ENCODE measurements at places on chromosomes 12 and 14.
A peak's percentile ranks its signal among the peaks of the same experiment; 100 is the strongest.

DNA sequence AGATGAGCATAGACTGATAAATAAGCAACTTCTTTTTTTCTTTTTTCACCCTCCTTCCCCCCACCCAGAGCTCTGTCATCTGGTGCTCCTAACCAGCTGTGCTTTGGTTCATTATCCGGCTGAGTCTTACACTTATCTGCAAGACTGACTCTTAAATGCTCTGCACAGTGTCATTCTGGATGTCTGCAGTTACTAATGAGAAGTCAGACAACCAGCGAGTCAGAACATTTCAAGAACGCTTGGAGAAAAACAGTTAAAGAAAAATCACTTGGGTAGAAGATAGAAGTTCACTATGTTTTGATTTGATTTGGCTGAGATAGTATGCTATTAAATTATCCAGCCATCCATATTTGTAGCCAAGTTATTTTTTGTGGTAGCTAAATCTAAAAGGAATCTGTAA is 328.9 kb upstream of the PRICKLE1 start:
- no peak for DNase-seq

DNA sequence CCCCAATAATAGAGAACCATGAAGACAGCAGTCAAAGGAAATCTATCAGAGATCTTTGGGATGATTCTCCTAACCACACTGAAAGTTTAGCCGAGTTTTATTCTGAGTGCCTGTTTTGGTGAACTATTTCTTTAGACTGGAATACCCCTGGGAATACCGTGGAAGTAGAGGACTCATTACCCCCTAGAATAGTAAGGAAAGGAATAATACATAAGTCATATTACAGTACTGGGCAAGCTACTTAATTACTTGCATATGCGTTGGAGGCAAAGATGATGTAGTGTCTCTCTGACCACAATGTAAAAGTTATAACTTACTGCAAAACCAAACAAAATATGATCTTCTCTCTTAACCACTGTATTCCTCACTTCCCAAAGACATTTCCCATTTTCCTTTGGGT is 25.5 kb downstream of the ZC2HC1C start:
- DNase-seq: no peak

DNA sequence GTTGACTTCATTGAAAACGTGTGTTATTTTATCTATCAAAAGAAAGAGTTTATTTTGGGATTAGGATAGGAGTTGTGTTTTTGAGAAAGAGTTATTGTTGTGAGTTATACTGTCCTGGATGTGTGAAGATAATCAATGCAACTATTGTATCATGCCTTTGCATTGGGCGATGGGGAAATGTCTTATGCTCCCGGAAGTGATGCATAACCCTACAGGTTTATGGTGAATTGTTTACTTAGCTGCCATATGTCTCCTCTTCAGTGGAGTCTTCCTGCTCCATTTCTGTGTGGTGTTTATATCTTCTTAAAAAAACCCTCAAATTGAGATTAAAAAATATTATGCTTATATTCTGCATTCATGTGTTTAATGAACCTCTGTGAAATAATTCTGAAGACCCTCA is 6.5 kb downstream of the PDE3A start:
- no peak for DNase-seq

DNA sequence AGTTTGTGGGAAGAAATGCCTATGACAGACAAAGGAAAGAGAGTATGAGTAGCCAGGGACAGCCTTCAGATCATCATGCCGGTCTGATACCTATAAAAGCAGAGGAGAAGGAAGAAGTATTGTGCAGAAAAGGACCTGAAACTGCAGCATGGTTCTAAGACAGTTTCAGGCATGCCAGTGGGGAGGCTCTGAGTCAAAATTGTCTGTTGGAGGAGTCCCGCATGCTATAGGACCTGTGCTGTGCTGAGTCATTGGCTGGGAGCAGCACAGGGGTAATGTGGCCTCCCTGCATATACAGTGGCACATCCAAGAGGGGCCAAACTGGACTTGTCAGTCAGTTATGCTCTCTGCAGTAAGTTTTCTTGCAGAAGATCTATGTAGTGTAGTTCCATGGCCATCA is 40.7 kb downstream of the NEUROD4 start:
- DNase-seq: peak; percentile 91

DNA sequence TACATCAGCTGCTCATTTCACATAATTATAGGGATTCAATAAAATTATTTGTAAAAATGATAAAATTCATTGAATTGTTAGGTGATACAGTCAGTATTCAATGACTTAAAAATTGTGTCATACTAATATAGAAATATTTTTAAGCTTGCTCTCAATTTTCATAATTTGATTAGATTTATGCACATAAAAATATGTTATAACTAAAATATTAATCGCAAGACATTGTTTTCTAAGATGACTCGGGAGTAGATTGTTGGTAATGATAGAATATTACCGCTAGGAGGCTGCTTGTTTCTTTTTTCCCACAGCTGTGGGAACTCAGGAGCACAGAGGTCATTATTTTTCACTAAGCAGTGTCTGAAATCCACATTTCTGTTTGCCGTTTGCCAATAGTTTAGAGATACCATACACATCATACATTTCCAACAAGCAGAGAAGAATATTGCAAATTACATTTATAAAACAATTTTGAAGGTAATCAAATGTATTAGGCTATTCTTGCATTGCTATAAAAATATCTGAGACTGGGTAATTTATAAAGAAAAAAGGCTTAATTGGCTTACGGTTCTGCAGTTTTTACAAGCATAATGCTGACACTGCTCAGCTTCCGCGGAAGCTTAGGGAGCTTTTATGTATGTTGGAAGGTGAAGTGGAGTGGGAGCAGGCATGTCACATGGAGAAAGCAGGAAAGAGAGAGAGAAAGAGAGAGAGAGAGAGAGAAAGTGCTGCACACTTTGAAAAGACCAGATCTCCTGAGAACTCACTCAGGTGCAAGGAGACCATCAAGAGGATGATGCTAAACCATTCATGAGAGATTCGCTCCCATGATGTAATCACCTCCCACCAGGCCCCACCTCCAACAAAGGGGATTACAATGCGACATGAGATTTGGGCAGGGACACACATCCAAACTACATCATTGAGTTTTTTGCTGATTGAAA is 9.2 kb downstream of the CD69 start:
- DNase-seq: peak; percentile 37

- DNase-seq: no peak
Measured at GRCh38 chr12:13210236-13211190, 14.0 kb downstream of the EMP1 start.

- DNase-seq: peak; percentile 99
Measured at GRCh38 chr12:8493084-8493483, 20.2 kb upstream of the CLEC4D start.

DNA sequence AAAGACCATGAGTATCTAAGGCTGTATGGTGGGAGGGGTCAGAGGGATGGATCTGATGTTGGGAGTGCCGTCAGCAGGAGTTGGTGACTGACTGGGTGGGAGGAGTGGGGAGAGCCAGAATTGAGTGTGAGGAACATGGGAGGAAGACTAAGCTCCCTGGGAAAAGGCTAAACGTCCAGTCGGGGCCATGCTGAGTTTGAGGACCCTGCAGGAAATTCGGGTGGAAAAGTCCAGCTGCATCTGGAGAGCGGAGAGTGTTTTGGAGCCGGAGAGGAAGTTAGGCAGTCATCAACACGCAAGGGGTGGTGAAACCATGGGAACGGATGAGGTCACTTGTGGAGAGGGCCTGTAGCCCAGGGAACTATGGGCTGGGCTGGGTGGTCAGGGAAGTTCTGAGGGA is 60.9 kb downstream of the ELK3 start:
- peak; percentile 66 for DNase-seq
